ENCODE measurements at places on chromosomes 7 and 10.

- peak; percentile 73 for DNase-seq
Measured at GRCh38 chr10:12628964-12629766, 279.8 kb downstream of the CAMK1D start.

DNA sequence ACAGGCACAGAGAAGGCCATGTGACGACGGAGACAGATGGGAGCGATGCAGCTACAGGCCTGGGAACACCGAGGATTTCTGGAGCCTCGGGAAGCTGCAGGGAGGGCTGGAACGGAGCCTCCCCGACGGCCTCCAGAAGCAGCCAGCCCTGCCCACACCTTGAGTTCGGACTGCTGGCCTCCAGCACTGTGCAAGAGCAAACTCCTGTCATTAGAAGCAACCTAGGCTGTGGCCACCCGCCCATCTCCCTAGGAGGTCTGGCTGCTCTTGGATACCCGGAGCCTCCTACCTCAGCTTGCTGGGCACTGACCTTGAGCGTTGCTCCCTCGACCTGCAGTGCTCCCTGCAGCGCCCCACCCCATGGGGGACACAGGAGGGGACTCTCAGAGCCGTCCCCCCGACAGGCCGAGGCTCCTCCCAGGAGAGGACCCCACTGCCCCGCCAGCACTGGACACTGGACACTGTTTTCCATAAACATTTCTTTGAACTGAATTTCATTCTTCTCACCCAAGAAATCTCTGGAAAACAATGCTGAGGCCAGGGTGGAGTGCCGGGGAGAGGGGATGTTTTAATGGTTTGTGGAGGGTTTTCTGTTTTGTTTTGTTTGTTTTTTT, 22.5 kb upstream of the TNRC18 start:
- peak; percentile 37 for DNase-seq

DNA sequence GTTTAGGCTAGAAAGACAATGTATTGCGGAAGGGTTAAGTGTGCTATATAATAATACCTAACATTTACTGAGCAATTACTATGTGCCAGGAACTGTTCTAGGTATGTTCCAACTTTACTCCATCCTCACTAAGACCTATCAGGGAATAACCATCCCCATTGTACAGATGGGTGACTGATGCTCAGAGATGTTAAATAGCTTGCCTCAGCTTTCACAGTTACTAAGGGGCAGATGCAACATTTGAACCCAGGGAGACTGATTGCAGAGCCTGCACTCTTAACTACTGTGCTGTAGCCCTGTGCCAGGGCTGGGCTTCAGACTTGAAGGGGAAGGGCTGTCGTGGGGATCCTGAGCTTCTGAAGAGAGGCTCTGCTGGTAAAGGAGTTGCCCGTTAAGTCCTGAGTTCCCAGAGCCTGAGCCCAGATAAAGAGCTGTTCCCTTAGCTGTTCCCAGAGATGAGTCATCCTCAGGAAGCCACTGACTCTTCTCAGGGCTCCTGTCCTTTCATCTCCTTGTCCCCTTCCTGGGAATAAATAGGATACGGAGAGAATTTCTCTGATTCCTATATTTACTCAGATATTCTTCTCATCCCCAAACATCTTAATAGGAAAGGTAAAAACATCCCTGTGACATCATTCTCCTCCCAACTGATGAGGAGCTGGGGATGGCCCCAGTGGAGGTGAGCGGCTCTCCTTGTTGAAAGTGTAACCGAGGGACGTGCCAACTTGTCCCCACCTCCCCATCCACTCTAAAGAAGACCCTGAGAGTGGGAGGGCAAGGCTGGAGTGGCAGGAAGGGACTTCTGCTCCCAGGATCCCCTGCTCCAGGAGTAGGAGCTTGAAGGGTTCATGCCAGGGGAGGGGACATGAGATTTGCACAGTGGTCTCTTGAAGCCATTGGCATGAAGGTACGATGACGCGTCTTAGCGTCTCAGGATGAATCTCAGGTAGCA, 28.0 kb upstream of the HABP2 start:
- DNase-seq = no peak

- DNase-seq = no peak
Measured at GRCh38 chr7:138662076-138662990, 38.8 kb downstream of the SVOPL start.

DNA sequence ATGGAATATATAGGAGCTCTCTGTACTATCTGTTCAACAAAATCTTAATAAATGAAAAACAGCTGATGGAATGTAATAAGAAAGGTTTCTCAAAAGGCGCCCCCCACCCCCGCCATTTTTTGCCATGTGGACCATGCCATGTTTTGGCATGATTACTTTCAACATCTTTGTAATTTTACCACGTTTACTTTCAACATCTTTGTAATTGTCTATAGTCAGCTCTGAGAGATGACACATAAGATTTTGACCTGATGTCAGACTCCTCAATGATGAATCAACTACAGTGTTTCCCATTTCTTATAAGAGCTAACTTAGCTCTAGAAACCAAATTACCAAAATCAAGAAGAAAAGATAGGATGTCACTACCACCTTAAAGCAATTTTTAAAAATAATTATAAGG, 144.9 kb upstream of the AHR start:
- no peak for DNase-seq

DNA sequence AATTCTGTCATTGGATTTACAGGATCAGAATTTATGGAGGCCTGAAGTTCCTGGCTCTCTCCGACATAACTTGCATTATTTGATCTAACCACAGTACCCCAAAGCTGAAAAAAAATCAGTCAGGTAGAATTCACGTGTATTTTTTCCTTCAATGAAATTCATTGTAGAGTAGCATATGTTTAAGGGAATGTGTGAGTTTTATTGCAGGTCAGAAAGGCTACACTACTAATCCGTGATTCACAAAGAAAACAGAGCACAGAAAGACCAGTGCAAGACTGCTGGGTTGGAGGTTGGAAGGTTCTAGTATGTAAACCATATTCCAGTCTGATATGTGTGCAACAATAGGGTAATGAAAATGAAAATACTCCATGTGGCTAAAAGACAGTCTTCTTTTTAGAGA, 247.0 kb upstream of the FERD3L start:
- DNase-seq = no peak

Data from small intestine (tissue), 16 donors.